ENCODE measurements at places on chromosomes 5 and 9. TPM values are rescaled to one million over a fixed set of nuclear protein-coding genes. Genes with fewer than 3 reads are reported as not detected.

The ZNF366 gene
- polyA plus RNA-seq: not detected

The PHF24 gene
- polyA plus RNA-seq: 0.07 TPM

The ELOVL7 gene
- polyA plus RNA-seq: 5.6 TPM

The COL15A1 gene
- polyA plus RNA-seq: not detected

The ANGPTL2 gene
- not detected for polyA plus RNA-seq

The SPATA31E1 gene
- polyA plus RNA-seq: not detected

The CEL gene
- polyA plus RNA-seq: 1.2 TPM

The TOR4A gene
- 0.11 TPM for polyA plus RNA-seq

The PCDHA9 gene
- not detected for polyA plus RNA-seq

The RPS14 gene
- 6,134 TPM for polyA plus RNA-seq

The PCDHGA5 gene
- 0.23 TPM for polyA plus RNA-seq

The GRIN3A gene
- not detected for polyA plus RNA-seq

The ADRB2 gene
- 9.5 TPM for polyA plus RNA-seq

The SLC46A2 gene
- polyA plus RNA-seq: not detected

The BAAT gene
- polyA plus RNA-seq: 0.02 TPM

The RAPGEF6 gene
- polyA plus RNA-seq: 5.6 TPM

The ANKRD33B gene
- polyA plus RNA-seq: 0.50 TPM

The SPATA31A1 gene
- polyA plus RNA-seq: not detected

The SPATA31A3 gene
- not detected for polyA plus RNA-seq

Data from mammary epithelial cell (primary cell).